Regular cardiac myocyte (primary cell): ENCODE measurements at places on chromosomes 7 and 10. TPM values are rescaled to one million over a fixed set of nuclear protein-coding genes. Genes with fewer than 3 reads are reported as not detected.

SYT15B gene
- total RNA-seq = under 0.01 and 0.28 TPM in 2 replicates

FFAR4 gene
- not detected in 2 replicates for total RNA-seq

HMX2 gene
- total RNA-seq = not detected in 2 replicates

FXYD4 gene
- total RNA-seq = not detected in 2 replicates

ZNF248 gene
- total RNA-seq = 4.6 and 11.6 TPM in 2 replicates

DNAJC1 gene
- 78.6 and 107 TPM in 2 replicates for total RNA-seq

NYAP1 gene
- total RNA-seq = 0.19 and 0.85 TPM in 2 replicates

DOCK1 gene
- total RNA-seq = 56.9 and 77.5 TPM in 2 replicates

SFMBT2 gene
- total RNA-seq = 0.19 and 0.28 TPM in 2 replicates

KLF6 gene
- 38.6 and 63.6 TPM in 2 replicates for total RNA-seq

PNPLA8 gene
- 34.3 and 42.0 TPM in 2 replicates for total RNA-seq

KRIT1 gene
- total RNA-seq = 30.3 and 47.1 TPM in 2 replicates

CREM gene
- 25.7 and 42.4 TPM in 2 replicates for total RNA-seq

AKR1C4 gene
- not detected in 2 replicates for total RNA-seq

BLNK gene
- total RNA-seq = 0.28 TPM in 1 of 2 replicates, not detected in the other

ANKRD1 gene
- 169 and 275 TPM in 2 replicates for total RNA-seq

EEF1AKMT2 gene
- total RNA-seq = 19.4 and 29.7 TPM in 2 replicates

SORCS3 gene
- total RNA-seq = not detected in 2 replicates

DIP2C gene
- 6.7 and 7.9 TPM in 2 replicates for total RNA-seq

CYP2E1 gene
- total RNA-seq = 0.19 and 0.28 TPM in 2 replicates

RAB19 gene
- total RNA-seq = not detected in 2 replicates

PYROXD2 gene
- total RNA-seq = 6.5 and 16.6 TPM in 2 replicates

PON1 gene
- not detected in 2 replicates for total RNA-seq

GRB10 gene
- total RNA-seq = 49.6 and 60.4 TPM in 2 replicates

LRIT1 gene
- total RNA-seq = not detected in 2 replicates

ELFN1 gene
- total RNA-seq = 0.38 and 0.56 TPM in 2 replicates

ADRA2A gene
- under 0.01 TPM in 1 of 2 replicates, not detected in the other for total RNA-seq

TRIM73 gene
- 0.19 and 1.1 TPM in 2 replicates for total RNA-seq

ARHGAP22 gene
- total RNA-seq = 70.2 and 156 TPM in 2 replicates

IGF2BP3 gene
- 20.3 and 36.0 TPM in 2 replicates for total RNA-seq
